Caco-2 (cell line): ENCODE measurements at places on chromosomes 5 and 9. TPM values are rescaled to one million over a fixed set of nuclear protein-coding genes. Genes with fewer than 3 reads are reported as not detected.

SPINK13 gene
- not detected in 2 replicates for total RNA-seq

PLPP1 gene
- total RNA-seq = 49.4 and 57.9 TPM in 2 replicates

FAM219A gene
- total RNA-seq = 13.4 and 14.7 TPM in 2 replicates

ENTPD8 gene
- total RNA-seq = 8.5 and 8.6 TPM in 2 replicates

PSD2 gene
- total RNA-seq = 0.09 and 0.12 TPM in 2 replicates

IL7R gene
- not detected in 2 replicates for total RNA-seq

DNA sequence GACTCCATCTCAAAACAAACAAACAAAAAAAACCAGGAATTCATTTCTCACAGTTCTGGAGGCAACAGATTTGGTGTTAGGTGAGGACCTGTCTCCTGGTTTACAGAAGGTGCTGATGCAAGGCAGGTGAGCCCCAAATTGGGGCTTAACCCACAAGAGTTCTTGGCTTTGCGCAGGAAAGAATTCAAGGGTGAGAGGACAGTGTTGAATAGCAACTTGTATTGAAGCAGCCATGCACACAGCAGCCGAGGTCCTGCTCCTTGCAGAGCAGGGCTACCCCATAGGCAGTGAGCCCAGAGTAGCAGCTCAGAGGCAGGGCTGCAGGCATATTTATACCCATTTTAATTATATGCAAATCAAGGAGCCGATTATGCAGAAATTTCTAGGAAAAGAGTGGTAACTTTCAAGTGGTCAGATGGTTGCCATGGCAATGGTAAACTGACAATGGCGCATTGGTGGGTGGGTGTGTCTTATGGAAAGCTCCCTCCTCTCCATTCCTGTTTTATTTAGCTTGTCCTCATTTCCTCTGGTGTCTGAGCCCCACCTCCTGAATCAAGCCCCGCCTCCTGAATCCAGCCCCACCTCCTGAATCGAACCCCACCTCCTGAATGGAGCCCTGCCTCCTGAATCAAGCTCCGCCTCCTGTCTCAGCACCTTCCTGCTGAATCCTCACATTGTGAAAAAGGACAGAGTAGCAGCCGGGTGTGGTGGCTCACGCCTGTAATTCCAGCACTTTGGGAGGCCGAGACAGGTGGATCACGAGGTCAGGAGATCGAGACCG is 34.5 kb upstream of the COL5A1 start:
- DNase-seq = no peak

DNA sequence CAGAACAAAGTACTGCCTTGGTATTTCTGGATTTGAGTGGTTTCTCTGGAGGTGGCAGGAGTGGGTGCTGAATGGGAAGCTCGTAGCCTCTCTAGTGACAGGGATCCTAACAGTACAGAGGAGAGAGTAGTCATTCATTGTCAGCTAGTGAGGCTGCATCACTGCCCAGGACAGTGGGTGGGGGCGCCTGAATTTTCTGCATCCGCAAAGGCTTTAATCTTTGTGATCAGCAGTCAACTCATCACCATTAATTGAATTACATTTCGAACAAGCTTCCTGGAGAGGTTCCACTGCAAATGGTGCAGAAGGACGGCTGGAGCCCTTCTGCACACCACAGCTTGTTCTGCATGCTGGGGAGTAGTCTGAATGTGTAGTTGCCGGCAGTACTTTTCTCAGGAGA is 77.5 kb downstream of the HSPA4 start:
- peak; percentile 12 for DNase-seq

GRCh38 chr5:167821151-167821550 is 470.3 kb upstream of the WWC1 start:
- no peak for DNase-seq

DNA sequence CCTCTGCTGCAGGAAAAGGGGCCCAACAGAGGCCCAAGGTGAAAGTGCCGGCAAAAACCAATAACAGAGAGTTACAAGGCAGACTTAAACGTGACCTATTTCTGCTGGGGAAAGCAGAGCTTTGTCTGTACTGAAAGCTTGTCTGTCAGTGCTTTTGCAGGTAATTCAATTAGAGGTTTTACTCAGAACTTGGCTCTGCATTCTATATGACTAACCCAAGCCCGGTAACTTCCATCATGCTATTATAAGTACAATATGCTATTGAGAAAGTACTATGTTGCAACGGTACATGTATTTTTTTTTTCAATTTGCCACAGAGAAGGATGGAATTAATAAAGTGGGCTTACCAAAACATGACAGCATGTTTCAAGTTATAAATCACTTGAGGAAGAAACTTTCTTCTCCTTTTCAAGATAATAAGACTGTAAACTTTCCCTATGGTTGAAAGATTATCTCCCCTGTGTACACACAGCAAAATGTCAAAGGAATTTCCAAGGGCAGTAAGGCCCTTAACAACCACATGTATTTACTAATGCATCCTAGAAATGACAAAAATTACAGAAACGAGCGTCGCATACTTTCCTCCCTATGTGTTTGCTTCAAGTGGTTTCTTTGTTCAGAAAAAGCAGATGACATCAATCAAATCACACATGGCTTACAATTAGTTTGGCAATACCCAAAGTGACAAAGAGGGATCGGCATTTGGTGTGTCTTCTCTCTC is 282.4 kb downstream of the EFNA5 start:
- no peak for DNase-seq

- DNase-seq = no peak
Observed at GRCh38 chr5:178353461-178353860, 120.9 kb upstream of the PHYKPL start.

DNA sequence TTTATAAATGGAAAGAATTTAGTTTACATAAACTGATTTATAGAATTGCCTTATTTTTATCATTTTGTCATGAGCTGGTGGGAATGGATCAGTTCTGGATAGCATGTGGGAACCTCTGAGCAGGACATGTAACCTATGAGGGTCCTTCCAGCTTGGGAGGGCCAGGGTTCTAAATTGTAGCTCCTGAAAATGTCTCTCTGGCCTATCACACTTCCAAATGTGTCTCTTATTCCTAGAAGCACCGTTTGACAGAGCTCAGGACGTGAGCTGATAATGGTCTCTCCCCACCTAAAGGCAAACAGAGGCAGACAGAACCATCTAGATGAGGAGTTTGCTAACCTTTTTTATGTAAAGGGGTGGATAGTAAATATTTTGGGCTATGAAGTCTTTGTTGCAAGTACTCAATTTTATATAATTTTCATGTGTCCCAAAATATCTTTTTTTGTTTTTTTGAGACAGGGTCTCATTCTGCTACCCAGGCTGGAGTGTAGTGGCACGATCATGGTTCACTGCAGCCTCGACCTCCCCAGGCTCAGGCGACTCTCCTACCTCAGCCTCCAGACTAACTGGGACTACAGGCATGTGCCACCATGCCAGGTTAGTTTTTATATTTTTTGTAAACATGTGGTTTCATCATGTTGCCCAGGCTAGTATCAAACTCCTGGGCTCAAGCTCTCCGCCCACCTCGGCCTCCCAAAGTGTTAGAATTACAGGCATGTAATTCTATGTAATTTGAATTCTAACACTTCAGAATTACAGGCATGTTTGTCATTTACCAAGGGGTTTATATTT is 4.0 kb downstream of the TRAF1 start:
- DNase-seq = no peak

- DNase-seq = peak; percentile 25
Observed at GRCh38 chr5:111656580-111656979, 100.4 kb downstream of the NREP start.

- no peak for DNase-seq
Observed at GRCh38 chr5:148011398-148012137, 52.2 kb upstream of the SPINK5 start.

- no peak for DNase-seq
Observed at GRCh38 chr5:168756453-168757391, 177.6 kb upstream of the PANK3 start.

DNA sequence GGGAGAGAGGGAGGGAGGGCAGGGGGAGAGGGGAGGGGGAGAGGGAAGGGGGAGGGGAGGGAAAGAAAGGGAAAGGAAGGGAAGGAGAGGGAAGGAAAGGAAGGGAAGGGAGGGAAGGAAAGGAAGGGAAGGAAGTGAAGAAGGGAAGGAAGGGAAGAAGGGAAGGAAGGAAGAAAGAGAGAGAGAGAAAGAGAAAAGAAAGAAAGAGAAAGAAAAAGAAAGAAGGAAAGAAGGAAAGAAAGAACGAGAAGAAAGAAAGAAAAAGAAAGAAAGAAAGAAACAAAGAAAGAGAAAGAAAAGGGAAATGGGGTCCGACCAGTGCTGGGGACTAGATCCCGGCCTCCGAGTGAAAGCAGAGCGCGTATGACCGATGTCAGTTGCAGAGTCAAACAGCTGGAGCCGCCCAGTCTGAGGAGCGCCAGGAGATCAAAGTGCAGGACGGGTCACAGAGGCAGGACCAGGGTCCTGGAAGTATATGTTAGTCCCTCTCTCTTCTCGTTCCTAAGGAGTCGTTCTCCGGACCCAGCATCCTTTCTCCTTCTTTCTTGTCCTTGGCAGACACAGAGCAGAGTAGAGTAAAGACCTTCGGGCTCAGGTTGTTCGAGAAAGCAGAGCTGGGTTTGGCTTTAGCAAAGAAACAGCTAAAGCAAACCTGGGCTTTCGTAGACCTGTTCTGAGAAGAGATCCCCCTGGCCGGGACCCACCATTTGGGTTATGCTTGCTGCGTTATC is 305.4 kb upstream of the MSX2 start:
- peak; percentile 83 for DNase-seq

DNA sequence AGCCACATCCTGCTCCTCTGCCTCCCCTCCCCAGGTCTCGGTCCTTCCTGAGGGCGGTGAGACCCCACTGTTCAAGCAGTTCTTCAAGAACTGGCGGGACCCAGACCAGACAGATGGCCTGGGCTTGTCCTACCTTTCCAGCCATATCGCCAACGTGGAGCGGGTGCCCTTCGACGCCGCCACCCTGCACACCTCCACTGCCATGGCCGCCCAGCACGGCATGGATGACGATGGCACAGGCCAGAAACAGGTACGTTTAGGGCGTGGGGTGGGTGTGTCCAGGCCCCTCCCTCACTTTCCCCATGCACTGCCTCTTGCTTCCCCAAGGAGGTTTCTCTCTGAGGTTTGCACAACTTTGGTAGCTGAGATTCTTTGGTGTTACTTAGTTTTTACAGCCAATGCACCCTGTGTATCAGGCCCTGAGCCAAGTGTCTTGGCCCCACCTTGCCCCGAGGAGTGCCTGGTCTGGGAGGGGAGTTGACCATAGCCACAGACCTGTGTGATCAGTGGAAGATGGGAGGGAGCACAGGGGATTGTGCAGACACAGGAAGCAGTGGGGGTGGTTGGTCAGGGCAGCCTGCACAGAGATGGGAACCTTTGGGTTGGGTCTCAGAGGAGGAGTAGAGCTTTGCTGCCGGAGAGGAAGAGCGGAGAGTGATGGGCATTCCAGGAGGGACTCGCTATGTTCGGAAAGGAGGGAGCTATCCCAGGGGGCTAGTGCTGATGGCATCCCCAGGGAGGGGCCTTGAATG is 50.8 kb downstream of the GSN start:
- DNase-seq = no peak

DNA sequence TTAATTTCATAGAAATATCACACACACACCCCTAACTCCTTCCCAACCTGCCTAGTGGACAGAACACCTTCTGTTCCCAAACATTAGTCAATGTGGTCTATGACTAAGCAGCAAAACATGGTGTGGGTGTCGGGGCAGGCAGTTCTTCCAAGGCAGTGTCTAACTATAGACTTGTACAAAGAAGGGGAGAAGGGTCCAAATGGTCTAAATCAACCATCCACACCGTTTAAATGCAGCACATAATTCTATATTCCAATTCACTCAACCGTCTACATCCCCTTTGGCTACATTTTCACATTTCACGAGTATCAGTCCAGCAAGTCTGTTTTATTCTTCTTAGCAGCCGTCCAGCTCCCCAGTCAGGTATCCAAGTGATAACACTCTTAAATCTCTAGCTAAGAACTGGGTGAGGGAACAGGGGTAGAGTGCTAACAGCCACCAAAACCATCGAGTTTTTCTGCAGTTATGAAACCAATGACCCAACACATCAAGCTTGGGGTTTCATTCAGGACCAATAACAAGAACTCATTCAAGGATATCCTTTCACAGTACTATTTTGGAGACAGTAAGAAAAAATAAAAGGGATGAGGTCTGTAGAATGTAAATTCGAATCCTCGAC is 3.3 kb downstream of the ZNF608 start:
- peak; percentile 30 for DNase-seq

DNA sequence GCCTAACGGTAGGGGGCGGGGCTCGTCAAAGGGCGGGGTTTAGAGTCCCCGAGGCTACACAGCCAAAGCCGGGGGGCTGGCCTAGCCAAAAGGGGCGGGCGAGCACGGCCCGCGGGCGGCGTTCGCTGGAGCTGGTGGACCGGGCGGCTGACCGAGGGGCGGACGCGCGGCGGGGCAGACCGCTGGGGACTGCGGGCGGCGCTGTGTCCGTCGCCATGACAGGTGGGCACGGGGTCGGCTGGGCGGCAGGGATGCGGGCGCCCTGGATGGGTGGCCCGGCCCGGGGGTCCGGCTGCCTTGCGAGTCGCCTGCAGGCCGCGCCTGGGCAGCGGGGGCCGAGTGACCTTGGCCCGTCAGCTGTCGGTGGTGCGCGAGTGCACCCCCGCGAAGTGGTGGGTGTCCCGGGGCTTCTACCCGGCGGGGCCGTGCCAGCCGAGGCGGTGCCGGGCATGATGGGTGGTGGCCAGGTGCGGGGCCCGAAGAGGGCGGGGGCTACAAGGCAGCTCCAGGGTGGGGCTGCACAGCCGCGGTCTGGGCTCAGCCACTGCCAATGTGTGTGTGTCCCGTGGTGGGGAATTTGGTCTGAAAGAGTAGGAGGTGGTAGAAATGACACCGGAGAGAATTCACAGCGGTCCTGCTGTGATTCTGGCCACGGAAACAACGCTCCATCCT is at the start of gene CARD19:
CARD19 (plus strand) TSS at position 87 of the 672 bp plus-strand sequence; CDS start at position 216, 129 bp downstream.
- no peak for DNase-seq

DNA sequence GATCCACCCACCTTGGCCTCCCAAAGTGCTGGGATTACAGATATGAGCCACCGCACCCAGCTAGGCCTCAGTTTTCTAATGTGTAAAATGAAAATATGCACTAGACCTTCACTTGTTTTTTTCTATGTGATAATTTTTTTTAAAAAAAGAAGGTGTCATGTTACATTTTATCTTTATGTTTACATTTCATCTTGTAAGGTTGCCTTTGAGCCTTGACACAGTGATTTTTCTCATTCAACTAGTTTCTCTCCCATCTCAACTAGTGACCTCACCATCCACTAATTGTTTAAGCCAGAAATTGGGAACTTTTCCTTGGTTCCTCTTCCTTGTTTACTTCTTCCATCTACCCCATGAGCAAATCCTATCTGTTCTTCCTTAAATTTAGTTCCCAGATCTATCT is 21.5 kb downstream of the TMC1 start:
- DNase-seq = no peak

GRCh38 chr5:170640731-170641588 is 137.1 kb downstream of the KCNIP1 start:
- peak; percentile 26 for DNase-seq

- DNase-seq = no peak
Observed at GRCh38 chr9:5633243-5633642, 4.3 kb downstream of the RIC1 start.

GRCh38 chr9:38680837-38681445 is 39.0 kb downstream of the FAM240B start:
- DNase-seq = no peak

GRCh38 chr5:20347334-20347733 is 359.3 kb upstream of the CDH18 start:
- DNase-seq = no peak
